ENCODE measurements at places on chromosomes 7 and 10.

DNA sequence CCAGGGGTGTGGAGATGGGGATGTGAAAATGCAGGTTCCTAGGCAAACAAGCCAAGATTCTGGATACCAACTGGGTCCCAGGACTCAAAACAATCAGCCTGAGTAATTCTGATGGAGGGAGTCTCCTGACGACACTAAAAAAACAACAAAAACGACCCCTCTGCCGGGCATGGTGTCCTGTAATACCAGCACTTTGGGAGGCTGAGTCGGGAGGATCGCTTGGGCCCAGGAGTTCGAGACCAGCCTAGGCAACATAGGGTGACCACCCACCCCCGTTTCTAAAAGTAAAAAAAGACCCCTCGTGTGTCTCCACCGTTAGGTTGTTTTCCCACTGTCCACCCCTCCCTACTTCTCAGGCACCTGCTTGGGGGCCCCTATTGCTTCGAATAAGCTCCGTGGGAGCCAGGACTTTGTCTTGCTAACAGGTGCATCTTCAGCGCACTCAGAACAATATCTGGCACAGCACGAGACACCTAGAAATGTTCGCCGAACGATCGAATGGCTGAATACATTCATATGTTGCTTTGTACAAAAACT is 743 bp upstream of the NRF1 start:
- DNase-seq, result no peak

DNA sequence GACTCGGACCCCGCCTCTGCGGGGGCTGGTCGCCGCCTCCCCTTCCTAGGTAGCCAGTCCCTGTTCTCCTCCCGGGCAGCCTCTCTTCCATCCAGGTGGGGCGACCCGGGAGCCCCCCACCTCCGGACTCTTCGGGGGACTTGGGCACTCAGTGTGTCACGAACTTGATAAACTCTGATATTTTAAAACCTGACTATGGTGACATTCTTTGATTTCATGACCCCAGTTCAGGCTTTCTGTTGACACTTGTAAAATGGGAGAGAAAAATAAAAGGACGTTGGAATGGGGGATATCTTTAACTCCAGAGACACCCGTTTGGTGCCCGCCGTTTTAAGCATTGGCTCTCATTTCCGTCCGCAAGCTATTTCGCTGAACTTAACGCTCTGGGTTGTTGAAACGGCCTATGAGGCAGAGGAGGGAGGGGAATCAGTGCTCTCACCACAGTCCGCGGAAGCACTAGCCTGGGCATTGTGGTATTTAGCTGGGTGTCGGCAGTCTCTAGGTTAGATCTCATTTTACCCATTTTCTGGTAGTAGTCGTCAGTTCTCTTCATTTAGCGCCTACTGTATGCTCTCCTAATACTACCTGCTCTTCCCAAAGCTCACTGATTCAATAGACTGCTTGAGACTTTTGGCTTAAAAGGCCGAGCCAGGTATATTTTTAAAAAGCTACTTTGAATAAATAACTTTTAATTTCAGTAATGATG is 738 bp downstream of the VPS26A start:
- DNase-seq, result no peak

- DNase-seq, result no peak
Observed at GRCh38 chr10:17687117-17687831, 43.3 kb downstream of the STAM start.

GRCh38 chr7:34067005-34067778 is 161.9 kb downstream of the BMPER start:
- no peak for DNase-seq

- no peak for DNase-seq
Observed at GRCh38 chr7:150340875-150341262, 560 bp downstream of the RARRES2 start.

GRCh38 chr7:70883750-70884439 is 248.0 kb upstream of the GALNT17 start:
- DNase-seq, result no peak

GRCh38 chr10:70093335-70093944 is 39.2 kb downstream of the AIFM2 start:
- DNase-seq, result no peak

- peak; percentile 40 for DNase-seq
Observed at GRCh38 chr7:155804897-155805825, 7.1 kb downstream of the SHH start.

GRCh38 chr10:133474665-133475424 is 21.1 kb downstream of the SCART1 start:
- no peak for DNase-seq

- no peak for DNase-seq
Observed at GRCh38 chr7:30157204-30157603, 22.4 kb downstream of the MTURN start.

Data from activated naive CD8-positive, alpha-beta T cell treated with anti-CD3 and anti-CD28 coated beads, Interleukin-2, amount 50 U/mL, for 16 hours (primary cell).